ENCODE measurements at places on chromosomes 7 and 10.

DNA sequence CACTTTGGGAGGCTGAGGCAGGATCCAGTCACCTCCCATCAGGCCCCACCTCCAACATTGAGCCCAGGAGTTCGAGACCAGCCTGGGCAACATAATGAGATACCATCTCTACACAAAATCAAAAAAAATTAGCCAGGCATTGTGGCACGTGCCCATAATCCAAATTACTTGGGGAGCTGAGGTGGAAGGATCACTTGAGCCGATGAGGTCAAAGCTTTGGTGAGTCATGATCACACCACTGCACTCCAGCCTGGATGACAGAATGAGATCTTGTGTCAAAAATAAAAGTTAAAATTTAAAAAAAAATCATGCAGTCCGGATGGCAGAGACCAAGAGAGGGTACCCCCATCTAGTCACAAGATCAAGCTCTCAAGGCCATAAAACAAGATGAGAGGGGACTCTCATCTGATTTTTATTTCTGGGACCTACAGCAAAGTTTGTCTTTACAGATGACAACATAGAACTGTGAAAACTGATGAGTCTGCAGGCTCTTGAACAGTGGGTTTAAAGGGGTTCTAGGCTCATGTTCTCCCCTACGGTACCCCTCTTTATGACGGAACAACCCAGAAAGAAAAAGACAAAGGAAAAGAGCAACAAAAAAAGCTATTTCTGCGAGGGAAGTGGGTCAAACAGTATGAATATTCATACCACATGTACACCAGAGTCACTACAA, 28.9 kb upstream of the CREB3L2 start:
- no peak for DNase-seq

DNA sequence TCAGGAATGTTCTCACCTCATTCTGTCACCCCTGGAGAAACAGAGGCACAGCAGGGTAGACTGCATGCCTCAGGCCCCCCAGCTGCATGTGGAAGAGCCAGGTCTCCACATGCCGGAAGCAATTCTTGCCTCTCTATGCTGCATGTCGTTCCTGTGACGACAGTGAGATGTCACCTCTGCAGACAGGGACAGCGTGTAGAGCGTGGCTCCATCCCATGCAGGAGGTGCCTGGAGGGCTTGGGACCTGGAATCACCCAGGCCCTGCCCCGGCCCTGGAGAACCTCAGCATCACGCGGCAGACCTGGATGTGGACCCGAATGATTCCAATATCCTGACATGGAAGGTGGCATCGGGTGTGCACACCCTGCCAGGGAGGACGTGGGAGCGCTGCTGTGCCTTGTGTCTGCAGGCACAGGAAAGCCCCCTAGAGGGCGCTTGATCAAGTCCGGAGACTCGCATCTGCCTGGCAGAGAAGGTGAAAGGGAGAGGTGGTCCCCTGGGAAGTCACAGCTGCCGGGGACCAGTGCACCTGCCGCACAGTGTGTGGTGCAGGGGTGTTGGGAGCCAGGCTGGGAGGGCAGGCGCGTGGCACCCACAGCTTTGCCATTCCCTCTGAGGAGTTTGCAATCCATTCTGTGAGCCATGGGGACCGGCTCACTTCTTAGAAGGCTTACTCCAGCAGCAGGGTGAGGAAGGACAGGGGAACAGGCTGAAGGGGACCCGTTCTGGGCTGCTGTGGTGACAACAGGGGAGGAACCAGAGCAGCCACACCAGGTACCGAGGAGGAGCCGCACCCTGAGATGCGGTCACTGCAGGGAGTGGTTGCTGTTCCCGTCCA, 45.3 kb upstream of the EN2 start:
- no peak for DNase-seq

DNA sequence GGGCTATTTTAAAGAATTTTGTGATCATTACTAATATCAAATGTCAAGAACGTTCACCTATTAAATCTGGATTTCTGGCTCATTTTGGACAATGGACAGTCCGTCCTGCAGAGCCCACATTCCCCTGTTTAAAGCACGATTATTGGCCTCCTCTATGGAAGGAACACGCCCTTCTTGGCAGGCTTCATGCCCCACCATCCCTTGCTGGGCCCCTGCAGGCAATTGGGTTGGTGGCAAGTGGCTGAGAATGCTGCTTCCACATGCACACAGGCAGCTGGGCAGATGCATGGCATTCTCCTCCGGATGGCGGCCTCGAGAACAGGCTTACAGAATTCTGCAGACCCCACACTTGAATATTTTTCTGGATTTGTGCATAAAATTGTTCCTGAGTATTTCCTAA, 305.8 kb upstream of the MKI67 start:
- DNase-seq: no peak

- no peak for DNase-seq
These were observed 180.8 kb downstream of the CCDC71L start for GRCh38 chr7:106480161-106480579.

GRCh38 chr7:101912716-101913110, 95.3 kb downstream of the CUX1 start:
- no peak for DNase-seq

- no peak for DNase-seq
These were observed 356.3 kb downstream of the CXCL12 start for GRCh38 chr10:44028384-44029137.

DNA sequence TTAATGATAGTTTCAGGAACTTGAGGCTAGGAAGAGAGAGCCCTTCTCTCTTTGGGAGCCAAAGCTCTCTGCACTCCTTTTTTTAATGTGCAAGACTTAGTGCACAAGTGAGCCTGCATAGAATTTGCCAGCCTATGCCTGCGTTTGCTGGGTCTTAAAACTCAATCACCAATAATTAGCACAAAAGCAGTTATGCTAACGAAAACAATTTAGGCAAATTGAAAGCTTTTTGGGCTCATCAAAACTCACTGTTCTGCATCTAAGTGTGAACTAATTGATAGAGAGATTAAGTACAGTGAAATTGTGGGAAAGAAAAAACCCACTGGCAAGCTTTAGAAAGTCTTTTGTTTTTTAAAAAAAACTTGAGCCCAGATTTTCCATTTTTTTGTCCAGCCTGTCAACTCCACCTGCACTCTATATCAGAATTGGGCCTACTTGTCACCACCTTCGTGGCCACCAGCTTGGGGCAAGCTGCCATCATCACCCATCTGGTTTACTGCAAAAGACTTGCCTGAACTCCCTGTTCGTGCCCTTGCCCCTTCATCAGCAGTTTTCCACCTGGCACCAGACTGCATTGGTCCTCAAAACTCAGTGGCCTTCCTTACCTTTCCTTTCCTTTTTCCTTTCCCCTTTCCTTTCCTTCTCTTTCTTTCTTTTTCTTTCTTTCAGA, 37.8 kb downstream of the CRHR2 start:
- no peak for DNase-seq

DNA sequence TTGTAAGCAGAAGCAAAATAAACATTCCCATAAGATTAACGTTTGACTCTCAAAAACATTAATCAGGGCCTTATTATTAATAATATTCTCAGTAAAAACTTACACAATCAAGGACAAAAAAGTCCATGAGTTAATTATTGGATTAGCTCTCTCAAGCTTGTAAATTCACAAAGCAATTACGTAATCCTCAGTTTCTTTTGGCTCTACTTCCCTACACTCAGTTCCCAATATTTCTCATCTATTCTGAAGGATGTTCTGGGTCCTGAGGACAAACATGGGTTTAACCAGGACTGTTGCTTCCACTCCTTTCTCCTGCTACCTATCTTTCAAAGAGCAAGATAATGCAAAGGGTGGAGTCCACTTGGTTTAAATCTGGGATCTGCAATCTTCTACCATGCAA, 15.1 kb downstream of the FBXL13 start:
- DNase-seq: no peak

DNA sequence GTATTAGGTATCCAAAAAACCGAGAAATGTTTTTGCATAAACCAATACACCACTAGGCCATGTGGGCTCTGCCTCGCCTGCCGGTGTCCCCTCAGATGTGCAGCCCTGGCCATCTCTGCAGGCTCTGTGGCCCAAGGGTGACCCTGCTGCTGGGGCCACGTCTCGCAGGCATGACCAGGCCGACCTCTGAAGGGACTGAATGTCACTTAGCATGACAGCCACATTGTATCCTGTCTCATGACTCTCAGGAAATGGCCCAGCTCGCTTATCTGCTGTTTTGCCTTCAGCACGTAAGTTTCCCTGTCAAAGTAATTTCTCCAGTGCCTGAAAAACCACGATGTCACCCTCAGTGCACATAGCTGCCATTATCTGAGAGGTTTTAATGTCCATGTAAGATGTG, 49.5 kb upstream of the ZNF32 start:
- no peak for DNase-seq

DNA sequence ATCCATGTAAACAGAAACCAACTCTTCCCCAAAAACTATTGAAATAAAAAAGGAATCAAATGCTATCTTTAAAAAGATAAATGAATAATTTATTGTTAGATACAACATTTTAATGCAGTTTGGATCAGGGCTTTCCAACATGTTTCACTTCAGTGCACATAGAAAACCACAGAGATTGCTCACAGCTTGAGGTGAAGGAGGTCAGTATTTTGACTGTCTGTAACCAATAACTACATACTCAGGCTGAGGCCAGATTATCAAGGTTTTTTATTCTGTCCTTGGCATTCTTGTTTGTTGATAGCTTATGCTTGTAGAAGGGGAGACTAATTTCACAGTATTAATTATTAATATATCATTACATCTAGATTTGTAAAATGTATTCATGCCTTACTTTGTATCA, 195.5 kb downstream of the PRKG1 start:
- no peak for DNase-seq

DNA sequence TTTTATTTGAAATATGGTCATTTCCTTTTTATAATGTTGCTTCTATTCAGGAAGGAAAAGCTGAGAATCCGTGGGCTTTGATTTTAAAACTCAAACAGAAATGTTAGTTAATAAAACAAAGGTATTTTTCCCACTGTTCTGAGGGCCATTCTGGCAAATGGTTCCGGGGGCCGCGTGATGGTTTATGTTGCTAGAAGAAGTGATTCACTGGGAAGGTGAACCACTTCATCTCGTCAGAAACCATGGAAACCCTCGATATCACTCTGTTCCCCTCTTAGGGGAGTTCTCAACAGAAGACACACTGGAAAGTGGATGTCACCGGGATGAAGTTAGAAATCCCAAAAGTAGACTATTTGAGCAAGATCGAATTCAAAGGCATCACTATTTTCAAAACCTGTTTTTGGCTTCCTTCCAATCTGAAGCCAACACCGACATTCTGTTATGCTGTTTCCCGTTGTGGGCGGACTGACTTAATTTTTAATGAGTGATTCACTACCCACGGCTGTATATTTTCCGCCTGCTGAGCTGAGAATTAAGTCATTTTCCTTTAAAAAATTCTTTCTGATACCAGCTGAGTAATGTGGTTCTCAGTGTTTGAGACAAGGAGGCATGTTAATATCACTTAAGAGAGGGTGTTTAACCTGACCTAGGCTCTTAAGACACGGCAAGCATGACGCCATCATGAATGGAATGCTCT, 84.1 kb downstream of the PTPRE start:
- no peak for DNase-seq

DNA sequence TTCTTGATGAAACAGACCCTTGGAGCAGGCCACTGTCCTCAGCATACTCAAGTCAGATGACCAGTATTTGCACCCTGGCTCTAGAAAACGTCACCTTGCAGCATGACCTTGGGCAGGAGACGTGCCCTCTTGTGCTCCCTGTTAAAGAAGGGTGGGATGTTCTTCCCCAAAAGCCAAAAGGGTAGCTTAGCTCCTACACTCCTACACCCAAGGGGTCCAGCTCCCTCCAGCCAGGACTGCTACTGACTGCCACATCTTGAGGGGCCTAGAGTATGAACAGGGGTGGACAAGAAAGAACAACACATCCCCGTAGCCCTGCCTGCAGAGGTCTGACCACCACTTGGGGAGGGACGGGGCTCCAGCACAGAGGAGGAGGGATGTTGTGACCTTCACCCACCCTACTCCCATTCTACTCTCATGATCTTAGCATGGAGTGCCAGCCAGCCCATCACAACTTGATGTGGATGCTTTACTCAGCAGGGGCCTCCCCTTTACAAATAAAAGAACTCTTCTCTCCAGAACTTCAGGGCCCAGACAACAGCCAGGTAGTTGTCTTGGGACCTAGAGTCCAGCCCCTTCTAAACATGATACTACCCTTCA, 165.3 kb upstream of the ZMIZ1 start:
- DNase-seq: no peak

Data from CD8-positive, alpha-beta memory T cell (primary cell).